ENCODE measurements at places on chromosomes 6 and 20.

- DNase-seq = no peak
These were observed 125.3 kb downstream of the PREX1 start for GRCh38 chr20:48702455-48702913.

DNA sequence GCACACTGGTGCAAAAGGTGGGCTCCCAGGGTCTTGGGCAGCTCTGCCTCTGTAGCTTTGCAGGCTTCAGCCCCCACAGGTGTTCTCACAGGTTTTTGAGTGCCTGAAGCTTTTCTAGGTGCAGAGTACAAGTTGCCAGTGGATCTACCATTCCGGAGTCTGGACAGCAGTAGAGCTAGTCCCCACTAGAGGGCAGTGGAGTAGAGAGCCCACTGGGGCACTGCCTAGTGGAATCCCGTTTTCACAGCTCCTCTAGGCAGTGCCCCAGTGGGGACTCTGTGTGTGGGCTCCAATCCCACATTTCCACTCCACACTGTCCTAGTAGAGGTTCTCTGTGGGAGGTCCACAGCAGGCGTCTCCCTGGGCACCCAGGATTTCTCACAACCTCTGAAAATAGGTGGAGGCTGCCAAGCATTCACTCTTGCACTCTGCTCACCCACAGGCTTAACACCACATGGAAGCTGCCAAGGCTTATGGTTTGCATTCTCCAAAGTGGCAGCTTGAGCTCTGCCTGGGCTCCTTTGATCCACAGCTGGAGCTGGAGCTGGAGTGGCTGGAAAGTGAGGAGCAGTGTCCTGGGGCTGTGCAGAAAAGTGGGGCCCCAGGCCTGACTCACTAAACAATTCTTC, 86.3 kb upstream of the PROKR2 start:
- DNase-seq = no peak

- DNase-seq = no peak
These were observed 93.3 kb upstream of the SULF2 start for GRCh38 chr20:47878601-47879027.

DNA sequence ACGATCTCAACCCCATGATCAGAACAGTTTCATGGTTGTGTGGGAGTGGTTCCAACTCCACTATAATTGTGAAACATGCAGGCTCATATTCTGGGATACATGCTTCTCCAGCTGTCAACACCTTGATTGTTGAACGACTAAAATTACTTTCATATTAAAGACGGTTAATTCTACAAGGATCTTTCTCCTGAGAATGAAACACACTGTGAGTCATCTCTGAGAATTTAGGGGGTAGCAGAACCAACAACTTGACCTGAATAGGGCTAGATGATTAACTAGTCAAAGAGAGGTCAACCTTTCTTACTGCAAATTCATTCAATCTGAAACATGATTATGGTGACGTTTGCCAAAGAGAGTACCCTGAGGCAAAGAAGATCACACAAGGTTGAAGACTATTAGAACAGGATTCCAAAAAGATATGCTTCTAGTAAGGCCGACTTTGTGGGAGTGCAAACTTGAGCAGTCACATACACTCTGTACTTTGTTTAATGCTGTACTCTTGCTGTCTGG, 175.2 kb upstream of the CITED2 start:
- no peak for DNase-seq

DNA sequence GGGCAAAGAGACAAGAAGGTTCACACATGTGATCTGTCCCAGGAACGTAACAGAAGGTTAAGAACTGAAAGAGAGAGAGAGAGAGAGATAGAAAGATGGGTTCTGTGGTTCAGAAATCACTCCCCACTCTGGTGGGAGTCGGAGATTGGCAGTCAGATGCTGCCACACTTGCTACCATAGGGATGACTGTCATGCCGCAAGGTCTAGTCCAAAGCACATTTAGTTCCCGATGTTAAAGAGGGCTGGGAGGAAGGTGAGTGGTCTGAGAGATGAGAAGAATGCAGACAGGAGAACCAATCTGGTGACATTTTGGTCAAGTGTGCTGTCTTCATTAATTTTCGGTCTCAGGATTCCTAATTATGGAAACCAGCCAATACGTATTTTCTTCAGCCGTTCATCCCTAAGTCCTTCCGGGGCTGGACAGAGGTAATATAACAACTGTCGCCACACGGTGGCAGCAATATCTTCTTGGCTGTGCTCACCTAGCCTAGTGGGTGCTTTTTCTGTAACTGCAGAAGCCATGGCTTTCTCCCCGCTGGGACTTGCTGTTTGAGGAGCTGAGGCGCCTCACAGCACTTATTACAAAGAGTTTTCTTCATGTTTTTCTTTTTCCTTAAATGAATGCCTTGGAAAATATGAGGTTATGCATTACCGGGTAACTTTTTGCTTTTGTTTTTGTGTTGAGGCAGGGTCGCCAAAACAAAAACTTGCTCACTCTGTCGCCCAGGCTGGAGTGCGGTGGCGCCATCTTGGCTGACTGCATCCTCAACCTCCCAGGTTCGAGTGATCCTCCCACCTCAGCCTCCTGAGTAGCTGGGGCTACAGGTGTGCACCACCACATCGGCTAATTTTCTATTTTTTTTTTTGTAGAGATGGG, 46.0 kb downstream of the SLC35D3 start:
- DNase-seq = peak; percentile 40

DNA sequence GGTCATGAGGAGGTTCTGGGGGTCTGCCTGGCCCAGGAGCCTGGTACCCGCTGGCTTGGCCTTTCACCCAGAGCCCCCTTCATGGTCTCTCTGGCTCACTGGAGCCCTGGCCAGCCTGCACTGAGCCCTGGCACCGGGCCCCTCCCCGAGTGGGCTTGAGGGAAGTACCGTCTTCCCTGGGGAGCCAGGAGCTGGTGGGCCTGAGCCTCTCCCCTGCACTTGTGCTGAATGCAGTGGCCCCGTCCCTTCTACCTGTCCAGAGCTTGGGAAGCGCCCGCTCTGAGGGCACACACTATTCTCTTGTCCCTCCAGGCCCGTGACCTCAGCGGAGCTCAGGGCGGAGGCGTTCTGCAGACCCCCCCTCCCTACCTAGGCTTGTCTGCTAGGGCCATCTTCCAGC, 62.2 kb downstream of the TCP11 start:
- no peak for DNase-seq

DNA sequence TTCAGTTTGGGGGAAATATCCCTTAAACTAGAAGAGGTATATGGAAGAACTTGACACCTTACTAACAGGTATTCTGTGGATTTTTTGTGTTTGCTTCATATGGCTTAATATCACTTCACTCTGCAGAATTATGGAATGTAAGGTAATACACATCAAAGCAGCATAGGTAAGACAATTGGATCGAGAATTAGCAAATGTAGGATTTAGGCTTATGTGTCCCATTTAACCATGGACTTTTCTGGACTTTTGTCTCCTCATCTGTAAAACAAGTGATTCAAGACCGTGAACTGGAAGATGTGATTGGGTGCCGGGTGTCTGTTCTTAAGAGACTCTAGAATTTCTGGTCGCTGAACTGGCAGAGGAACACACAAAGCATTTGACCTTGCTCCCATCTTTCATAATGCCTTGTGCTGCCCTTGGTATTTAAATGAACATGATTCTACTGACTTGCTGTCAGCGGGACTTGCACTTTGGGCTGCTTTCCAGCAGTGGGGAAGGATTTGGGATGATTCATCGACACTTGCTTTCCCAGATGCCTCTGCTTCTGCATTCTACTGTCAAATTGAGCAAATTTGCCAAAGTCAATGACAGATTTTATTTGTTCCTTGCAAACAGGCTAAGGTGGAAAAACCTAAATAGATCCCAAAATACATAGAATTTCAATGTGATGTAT, 199.8 kb downstream of the PLCB1 start:
- no peak for DNase-seq

DNA sequence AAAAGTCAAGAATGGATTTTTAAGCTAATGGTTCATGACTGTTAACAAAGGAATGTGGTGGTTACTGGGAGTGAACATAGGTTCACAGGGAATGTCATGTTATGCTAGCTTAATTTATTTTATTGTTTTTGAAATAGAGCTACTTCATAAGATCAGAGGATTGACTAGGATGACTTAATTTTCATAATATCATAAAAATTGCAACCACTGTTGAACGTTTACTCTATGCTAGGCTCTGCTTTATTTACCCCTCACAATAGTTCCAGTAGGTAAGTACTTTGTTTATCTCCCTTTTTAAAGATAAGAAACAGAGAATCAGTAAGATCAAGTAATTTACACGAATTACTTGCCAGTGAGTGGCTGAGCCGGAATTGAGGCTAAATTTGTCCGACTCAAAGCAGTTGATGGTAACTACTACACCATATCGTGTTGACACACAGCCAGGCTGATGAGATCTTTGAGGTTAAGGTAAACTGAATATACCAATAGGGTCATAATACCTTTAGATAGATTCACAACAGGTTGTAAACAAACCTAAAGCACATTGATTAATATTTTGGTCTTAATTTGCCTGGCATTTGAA, 194.6 kb upstream of the CITED2 start:
- no peak for DNase-seq

GRCh38 chr20:4905613-4906012, 95.7 kb downstream of the SLC23A2 start:
- no peak for DNase-seq

- DNase-seq = no peak
These were observed 75.0 kb downstream of the IRF4 start for GRCh38 chr6:466564-466963.

GRCh38 chr6:56986611-56987010, 31.7 kb downstream of the BEND6 start:
- no peak for DNase-seq

GRCh38 chr6:53918854-53919510, 124.2 kb downstream of the LRRC1 start:
- no peak for DNase-seq

DNA sequence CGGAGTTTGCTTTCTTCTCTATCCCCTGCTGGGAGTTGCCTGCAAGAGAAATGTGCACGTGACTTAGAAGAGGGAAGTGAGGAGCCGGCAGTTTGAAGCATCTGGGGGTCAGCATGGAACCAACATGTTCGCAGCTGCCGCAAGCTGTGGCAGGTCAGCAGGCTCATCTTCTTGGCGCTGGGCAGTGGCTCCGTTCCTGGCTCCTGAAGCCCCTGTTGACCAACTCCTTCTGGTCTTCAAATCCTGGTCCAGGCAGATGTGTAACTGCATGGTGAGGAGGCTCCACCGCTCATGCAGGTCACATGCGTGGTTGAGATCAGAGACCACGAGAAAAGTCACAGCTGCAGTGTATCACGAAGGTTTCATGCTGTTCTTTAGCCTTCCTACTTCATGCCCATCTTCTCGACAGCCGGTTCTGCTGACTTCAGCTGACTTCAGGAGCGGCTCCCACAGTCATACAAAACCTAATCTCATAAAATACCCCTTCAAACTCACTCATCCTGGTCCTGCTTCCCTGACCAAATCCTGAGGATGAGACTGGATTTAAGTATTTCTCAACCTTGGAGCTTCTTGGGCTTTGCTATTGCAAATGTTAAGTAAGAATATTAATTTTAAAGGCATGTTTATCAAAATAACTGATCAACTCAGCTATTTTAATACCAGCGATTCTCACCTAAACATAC, 44.9 kb upstream of the BCAS1 start:
- DNase-seq = no peak

DNA sequence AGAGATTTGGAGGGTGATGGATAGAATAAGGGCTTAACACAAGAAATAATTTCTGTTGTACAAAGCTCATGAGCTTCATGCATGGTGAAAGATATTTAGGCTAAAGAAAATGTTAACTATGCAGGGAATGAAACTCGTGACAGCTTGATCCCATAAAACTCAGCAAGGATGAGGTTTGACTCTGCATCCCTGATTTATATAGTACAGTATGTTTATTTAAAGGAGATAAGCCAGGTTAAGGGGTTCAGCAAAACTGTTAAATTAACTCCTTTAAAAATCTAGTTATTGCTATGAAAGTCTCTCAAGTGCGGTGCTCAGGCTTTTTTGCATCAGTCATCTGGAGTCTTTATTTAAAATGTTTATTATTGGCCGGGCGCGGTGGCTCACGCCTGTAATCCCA, 326.4 kb downstream of the LAMA2 start:
- DNase-seq = no peak

DNA sequence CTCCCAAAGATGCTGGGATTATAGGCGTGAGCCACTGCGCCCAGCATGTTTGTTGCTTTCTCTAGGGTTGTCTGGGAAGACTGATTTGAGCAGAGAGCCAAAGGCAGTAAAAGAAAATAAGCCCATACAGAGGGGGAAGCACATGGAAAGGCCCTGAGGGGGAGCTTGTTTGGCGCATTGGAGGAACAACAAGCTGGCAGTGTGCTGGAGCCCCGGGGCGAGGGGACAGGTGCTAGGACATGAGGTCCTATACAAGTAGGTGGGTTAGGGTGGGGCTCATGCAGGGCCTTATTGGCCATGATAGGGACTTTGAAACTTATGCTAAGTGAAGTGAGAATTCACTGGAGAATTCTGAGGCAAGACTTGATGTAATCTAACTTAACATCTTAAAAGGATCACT, 35.3 kb downstream of the CD109 start:
- DNase-seq = no peak

GRCh38 chr6:122712093-122712447, 67.4 kb upstream of the FABP7 start:
- DNase-seq = no peak

GRCh38 chr20:18832546-18833200, 19.1 kb downstream of the SCP2D1 start:
- DNase-seq = no peak

DNA sequence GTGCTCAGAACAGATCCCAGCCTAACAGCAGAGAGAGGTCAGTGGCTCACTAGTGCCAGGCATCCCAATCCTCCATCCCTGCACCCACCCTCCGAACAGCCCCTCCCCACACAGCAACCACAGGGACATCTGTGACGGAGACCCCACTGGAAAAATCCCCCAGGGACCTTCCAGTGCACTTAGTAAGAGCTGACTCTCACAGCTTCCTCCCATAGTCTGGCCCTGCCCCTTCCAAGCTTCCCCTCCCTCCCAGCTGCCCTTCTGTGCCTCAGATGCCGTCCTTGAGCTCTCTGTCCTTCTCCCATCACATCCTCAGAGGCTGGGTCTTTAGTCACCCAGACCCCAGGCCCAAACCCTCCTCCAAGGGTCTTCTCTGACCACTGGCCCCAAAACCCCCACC, 9.7 kb upstream of the THBS2 start:
- DNase-seq = no peak

- DNase-seq = no peak
These were observed 12.1 kb upstream of the MLN start for GRCh38 chr6:33815854-33816253.

DNA sequence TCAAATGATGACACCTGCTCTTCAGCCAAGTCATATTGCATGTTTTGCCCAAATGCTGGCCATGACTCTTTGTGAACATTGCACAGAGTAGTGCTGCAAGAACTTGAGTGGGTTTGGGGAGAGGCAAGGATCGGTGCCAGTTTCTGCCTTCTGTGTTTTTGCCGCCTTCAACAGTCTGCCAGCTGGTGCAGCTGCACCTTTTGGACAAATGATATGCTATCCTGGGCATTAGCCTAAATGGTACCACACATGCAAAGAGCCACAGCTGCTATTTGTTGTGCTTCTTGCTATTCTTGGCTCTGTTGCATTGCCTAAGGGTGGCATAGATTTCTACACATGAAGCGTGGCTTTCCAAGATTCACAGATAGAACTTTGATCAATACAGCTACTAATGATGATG, 189.0 kb upstream of the CCN2 start:
- no peak for DNase-seq

- no peak for DNase-seq
These were observed 164.5 kb upstream of the BTBD3 start for GRCh38 chr20:11753155-11753554.

All from CD8-positive, alpha-beta T cell (primary cell).